ENCODE measurements at places on chromosomes 3 and 15.

GRCh38 chr3:43618142-43618541, 3.7 kb downstream of the ANO10 start:
- DNase-seq = no peak

GRCh38 chr3:190505381-190506003, 8.4 kb upstream of the IL1RAP start:
- no peak for DNase-seq

DNA sequence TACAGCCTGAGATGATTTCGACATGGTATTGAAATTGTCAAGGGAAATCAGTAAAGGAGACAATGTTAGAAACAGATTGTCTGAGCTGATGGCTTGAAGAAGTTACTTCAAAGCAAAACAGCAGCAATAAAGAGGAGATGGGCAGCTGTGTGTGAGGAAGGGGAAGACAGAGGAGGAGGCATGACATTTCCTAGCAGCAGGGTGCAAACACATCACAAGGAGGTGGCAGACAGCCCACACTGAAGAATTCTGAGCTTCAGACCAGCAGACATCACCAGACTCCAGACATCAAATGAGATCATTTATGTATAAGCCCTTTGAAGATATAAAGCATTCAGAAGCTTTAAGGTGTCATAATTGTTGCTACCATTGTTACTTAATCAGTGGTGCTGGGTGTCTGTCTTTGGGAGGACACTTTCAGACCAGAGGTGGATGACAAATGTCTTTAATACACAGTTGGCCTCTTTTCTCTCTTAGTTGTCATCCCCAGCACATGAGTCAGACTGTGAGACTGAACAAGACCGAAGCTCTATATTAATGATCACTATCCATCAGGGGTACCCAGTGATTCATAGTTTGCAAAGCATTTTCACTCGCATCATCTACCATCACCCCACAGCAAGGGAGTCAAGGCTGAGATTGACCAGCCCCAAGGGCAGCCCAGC, 203.9 kb downstream of the MINAR1 start:
- DNase-seq = no peak

GRCh38 chr3:43699864-43700263, 9.1 kb downstream of the ABHD5 start:
- no peak for DNase-seq

- no peak for DNase-seq
Measured at GRCh38 chr15:58462973-58463663, 31.3 kb downstream of the LIPC start.

DNA sequence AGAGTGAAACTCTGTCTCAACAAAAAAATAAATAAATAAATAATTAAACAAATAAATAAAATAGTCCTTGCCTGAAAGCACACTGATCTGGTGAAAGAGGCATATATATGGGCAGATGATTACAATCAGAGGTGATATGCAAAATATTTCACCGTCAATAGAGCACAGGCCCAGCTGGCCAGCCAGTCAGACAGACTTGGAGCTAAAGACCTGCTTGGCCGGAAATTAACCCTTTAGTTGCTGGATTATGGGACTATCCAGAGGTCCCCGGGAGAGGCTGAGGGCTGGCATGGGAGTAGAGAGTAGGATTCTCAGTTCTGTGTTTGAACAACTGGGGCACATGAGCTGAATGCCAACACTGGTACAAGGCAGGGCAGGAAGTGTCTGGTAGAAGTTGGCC, 59.1 kb upstream of the CTNNB1 start:
- no peak for DNase-seq

DNA sequence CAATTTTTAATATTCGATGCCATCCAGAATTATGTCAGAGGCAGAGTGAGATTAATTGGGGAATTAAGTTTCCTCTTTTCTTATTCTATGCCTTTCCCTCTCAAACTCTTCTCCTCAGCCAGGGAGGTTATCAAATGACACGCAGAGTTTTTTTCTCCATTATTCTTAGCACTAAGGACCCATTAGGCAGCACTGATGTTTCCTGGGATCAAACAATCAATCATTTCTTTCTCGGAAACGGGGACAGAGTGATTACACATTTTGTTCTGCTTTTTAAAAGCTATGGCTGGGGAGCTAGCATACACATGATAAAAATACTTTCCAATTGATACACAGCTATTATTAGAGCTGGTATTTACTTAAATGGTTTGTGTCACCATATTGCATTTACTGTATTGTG, 35.3 kb upstream of the PSMD6 start:
- no peak for DNase-seq

DNA sequence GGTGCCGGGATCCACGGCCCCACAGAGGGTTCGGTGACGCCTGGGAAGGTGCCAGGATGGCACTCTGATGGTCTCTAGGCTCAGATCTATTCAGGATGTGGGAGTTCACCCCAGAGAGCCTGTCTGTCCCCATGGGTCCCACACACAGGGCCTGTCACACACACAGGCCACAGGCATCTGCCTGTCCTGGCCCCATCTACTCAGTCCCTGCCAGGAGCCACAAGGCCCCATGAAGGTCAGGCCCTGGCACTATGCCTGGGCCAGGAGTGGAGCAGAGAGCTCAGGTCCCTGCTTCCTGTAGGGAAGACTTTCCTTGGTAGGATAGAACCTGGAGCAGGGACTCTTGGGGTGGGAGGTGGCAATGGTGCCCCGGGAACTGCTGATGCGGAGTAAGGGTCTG, 49.0 kb upstream of the FURIN start:
- DNase-seq = no peak

DNA sequence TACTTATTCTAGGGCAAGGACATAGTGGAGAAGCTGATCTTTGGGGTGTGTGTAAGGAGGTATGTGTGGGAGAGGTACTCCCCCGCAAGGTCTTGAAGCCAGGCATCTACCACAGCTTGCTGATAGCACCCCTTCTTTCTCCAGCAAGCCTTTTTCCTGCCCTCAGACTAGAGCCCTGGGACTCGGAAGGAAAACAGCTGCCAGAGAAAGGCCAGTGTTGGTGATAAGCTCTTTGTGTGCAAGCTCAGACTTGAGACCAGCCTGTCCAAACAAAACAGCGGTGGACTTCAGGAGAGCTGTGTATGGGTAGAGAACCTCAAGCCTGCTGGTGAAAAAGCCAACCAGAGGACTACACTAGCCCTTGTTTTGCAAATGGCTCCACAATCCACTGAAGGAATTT, 1028.6 kb downstream of the MCTP2 start:
- no peak for DNase-seq

DNA sequence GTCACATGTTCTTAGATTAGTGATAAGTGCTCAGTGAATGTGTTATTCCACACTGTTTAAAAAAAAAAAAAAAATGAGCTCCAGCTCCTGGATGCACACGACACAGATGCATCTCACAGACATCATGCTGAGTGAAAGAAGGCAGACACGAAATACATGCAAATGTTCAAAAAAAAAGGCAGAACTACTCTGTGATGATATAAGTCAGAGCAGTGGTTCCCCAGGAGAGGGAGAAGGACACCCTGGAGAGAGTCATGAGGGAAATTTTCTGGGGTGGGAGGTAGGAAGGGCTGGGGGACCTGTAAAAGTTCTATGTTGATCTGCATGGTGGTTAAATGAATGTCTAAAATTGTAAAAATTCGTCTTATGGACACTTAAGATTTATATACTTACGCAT, 4.3 kb downstream of the CSRNP1 start:
- DNase-seq = no peak

GRCh38 chr3:14760185-14760584, 58.6 kb upstream of the FGD5 start:
- no peak for DNase-seq

All from GDM1 (cell line).